ENCODE measurements at places on chromosomes 3 and 15.

GRCh38 chr3:120114981-120115380, 20.7 kb upstream of the GSK3B start:
- no peak for DNase-seq

DNA sequence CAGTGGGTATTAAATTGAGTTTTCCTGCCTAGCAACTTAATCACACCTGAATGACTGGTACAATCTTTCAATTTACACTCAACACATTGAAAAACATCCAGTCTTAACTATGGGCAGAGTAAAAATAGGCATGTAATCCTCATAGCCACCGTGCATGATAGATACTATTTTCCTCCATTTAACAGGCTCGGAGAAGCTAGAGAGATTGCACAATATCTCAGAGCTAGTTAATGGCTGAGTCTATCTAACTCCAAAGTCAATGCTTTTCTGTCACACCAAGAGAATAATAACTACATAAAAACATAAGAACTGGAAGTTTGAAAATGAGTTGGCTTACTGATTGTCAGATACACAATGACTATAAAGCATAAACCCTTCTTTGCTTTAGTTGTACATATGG, 36.8 kb downstream of the LSAMP start:
- no peak for DNase-seq

- DNase-seq, result no peak
Measured at GRCh38 chr3:11948866-11949265, 55.3 kb upstream of the SYN2 start.

- no peak for DNase-seq
Measured at GRCh38 chr3:196596355-196596754, 27.9 kb downstream of the FBXO45 start.

DNA sequence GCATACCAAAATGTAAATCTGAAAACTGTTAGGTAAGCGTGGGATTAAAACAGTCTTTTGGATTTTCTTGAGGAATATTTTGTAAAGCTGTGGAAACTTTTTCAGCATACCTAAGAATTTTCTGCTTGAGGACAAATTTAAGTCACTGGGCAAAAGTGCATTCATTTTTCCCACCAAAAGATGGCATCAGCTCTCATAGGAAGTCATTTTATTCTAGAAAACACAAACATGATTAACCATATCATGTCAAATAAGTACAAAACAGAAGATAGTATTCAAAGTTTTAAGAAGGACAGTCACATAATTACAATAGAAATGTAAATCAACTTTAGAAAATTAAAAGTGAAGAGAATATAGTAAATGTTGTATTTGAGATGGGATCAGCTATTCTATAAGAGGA, 63.5 kb downstream of the SLC49A4 start:
- no peak for DNase-seq

- DNase-seq, result no peak
Measured at GRCh38 chr15:77723756-77724155, 91.0 kb upstream of the LINGO1 start.
